ENCODE measurements at places on chromosomes 5 and 9. TPM values are rescaled to one million over a fixed set of nuclear protein-coding genes. Genes with fewer than 3 reads are reported as not detected.

GFI1B gene
- 0.34 TPM for total RNA-seq

QRFP gene
- total RNA-seq, result not detected

DNA sequence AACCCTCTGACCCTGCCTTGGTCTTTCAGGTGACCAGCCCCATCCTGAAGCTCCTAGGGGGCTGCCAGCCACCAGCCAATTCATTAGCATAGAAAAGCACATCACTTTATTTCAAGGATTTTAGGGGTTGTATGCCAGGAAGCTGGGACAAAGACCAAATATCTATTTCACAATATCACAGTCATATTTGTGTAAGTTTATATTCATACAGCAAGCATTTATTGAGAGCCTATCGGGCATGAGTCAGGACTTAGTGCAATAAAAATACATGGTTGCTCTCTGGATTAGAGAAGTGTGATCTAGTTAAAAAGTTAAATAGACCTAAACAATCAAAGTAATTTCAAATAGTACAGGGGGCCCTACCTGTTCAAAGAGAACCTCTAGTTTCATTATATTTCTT, 113.8 kb downstream of the ERCC6L2 start:
- no peak for DNase-seq

GRCh38 chr5:74546796-74547195, 93.7 kb downstream of the ENC1 start:
- no peak for DNase-seq

DNA sequence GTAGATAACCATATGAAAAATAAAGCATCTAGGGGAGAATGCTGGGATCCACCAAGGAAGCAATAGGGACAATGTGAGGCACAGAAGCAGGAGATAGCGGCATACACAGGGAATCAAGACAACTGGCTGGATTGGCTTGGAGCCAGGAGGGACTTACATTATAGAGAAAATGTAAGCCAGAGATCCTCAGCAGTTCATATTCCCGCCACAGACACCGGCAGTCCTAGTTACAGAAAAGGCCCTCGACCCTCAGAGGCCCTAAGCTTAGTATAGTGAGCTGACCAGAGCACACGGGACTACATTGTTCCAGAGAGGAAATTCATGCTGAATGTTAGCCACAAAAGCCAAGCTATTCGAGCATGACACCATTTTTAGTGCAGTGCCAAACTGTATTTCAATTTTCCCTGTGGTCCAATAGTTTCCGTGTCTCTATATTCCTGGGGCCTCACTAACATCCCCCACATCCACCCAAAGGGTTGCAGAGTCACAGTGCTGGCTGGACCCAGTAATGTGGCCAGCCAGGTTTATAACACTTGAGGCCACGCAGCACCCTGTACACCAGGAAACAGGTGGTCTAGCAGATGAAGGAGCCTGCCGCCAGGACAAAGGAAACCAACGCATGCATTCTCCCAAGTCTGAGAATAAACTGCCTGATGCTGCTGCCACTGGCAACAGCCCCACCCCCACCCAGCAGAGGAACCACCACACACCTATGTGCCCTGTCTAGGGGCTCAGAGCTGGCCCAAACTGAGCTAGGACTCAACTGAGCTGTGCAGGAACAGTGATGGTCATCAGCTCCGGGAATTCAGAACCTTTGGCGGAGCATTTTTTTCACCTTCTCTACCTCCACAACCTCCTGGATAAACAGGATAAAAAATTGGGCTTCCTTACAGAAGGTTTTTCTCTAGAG, 693.2 kb upstream of the CHD1 start:
- DNase-seq, result no peak

EDIL3 gene
- total RNA-seq, result 5.5 TPM

SLC34A3 gene
- total RNA-seq, result not detected

GRCh38 chr9:93091453-93092081, 4.5 kb upstream of the CARD19 start:
- DNase-seq, result no peak

DNA sequence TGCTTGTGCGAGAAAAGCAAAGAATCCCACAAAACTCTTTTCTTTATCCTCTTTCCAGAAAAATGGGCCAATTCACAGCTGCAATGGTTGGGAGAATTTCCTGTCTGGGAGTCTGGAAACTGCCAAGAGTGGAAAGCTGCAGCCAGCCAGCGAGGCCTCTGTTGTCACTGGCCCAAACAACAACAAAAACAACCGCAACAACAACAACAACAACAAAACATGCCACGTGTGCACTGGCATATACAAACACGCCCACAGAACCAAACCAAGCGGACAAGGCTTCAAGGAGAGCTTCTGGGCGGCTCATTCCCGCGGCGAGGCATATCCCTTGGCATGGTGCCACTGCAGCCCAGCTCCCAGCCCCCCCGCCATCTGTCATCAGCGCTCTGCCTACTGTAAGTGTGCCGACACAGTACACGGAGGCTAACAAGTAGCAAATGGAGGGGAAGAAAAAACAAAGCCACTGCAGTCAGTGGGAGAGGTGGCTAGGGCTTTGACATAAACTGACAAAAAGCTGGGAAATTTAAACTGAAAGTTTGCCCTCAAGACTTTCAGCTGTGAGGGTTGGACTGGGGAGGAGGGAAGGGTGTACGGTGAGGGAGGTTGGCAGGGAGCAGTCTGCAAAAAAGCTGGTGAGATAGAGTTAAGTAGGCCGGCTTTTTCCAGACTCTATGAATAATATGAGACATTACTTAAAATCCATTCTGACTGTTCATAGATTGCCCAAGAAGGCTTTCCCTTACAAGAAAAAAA, 165.0 kb upstream of the ZNF462 start:
- peak; percentile 93 for DNase-seq

HMMR gene
- 1.5 TPM for total RNA-seq

DNA sequence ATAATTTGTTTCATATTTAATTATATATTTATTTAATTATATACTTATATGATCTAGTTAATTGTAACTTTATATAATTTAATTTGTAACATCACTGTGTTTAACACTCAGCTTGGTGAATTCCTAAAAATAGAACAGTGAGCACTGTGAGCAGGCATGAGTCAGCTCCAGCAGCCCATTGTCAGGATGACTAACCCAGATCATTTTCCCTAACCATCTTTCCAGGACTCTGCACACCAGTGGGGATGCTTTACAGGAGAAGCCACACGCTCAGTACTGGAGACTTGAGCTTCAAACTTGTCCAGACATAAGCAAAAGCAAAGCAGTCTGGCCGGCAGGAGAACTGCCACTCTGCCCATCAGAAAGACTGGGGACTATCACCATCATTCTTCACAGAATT, 446.2 kb upstream of the TRPC7 start:
- no peak for DNase-seq

GRCh38 chr5:58718269-58718978, 135.5 kb downstream of the RAB3C start:
- DNase-seq, result no peak

GRCh38 chr9:131709771-131710431, 30.0 kb downstream of the RAPGEF1 start:
- no peak for DNase-seq

GRCh38 chr5:93452255-93452654, 128.8 kb downstream of the NR2F1-AS1 start:
- DNase-seq, result no peak

GRCh38 chr5:77163453-77163852, 47.0 kb upstream of the PDE8B start:
- DNase-seq, result no peak

DNA sequence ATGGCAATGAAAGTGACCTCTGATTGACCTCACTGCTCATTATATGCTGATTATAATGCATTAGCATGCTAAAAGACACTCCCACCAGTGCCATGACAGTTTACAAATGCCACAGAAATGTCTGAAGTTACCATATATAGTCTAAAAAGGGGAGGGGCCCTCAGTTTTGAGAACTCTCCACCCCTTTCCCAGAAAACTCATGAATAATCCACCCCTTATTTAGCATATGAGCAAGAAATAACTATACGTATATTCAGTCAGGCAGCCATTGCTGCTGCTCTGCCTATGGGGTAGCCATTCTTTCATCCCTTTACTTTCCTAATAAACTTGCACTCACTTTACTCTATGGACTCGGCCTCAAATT, 163.1 kb downstream of the ESM1 start:
- DNase-seq, result no peak

DNA sequence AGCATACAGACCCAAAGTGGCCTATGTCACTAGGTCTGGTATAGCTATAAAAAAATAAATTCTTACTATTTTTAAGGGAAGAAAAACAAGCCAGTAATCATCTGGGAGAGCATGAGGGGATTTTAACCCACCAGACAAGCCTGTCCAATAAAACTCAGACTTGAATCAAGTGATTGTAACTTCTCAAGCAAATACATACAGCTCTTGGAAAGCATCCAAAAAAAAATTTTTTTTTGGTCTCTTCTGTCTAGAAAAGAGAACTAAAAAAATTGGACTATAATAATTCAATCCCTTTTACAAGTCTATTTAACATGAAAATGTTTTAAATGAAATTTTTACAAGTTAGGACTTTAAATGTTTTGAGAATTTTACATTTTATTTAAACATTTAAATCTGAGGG, 61.7 kb downstream of the FBXL17 start:
- no peak for DNase-seq
